ENCODE measurements at places on chromosomes 12 and 14. TPM values are rescaled to one million over a fixed set of nuclear protein-coding genes. Genes with fewer than 3 reads are reported as not detected.
A peak's percentile ranks its signal among the peaks of the same experiment; 100 is the strongest.

SYNDIG1L gene
- polyA plus RNA-seq: not detected

- no peaks in the 10 kb centered on the region for H3K36me3 ChIP-seq
- H3K27ac ChIP-seq: no peak overlapping the region
- H3K27me3 ChIP-seq: peaks cover 10% of the 10 kb centered on the region
- H3K4me1 ChIP-seq: no peaks in the 10 kb centered on the region
Measured at GRCh38 chr12:4202487-4202886, 71.1 kb upstream of the CCND2 start.

- H3K27me3 ChIP-seq: no peaks in the 10 kb centered on the region
- no peak for DNase-seq
- H3K27ac ChIP-seq: no peak overlapping the region
Measured at GRCh38 chr12:52197371-52198231, 5.8 kb upstream of the KRT80 start.

GRCh38 chr14:62445570-62445969 is 599.7 kb downstream of the KCNH5 start:
- no peaks in the 10 kb centered on the region for H3K27me3 ChIP-seq
- H3K27ac ChIP-seq: no peak overlapping the region
- no peak for DNase-seq
- no peak overlapping the region for H3K4me3 ChIP-seq

KRT71 gene
- polyA plus RNA-seq: not detected

GRCh38 chr12:87879141-87879540 is 150.1 kb downstream of the C12orf50 start:
- DNase-seq: no peak
- H3K27ac ChIP-seq: no peak overlapping the region
- H3K4me3 ChIP-seq: no peak overlapping the region
- no peaks in the 10 kb centered on the region for H3K27me3 ChIP-seq

DNA sequence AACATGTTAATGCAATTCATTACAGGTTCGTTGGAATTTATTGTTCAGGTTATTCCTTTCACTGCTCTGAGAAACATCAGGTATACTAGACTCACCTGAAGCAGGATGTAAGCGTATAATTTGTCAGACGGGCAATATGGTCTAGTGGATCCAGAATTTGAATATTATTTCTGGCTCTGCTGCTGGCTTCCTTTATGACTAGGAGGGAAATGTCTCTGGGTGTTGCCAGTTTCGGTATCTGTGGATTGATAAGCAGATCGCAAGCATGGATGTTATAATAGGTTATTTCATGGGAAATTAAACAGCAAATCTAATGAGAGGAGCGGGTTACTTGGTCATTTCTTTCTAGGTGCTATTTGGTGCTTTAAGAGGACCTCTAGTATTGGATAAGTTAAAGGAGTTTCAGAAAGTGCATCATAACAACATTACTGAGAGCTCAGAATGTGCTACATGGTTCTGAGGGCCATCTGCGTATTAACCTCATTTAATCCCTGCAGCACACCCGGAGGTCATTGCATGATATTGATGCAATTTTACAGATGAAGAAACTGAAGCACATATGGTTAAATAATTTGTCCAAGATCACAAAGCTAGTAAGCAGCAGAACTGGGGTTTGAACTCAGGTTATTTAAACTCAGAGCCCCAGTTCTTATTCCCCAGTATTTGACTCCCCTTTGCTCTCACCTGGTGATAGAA is 47.3 kb upstream of the BCAT1 start:
- no peaks in the 10 kb centered on the region for H3K36me3 ChIP-seq
- H3K4me3 ChIP-seq: no peak overlapping the region
- DNase-seq: no peak
- H3K4me1 ChIP-seq: no peaks in the 10 kb centered on the region

GSC gene
- polyA plus RNA-seq: not detected

GRCh38 chr14:56808383-56809269 is 1.7 kb downstream of the OTX2 start:
- no peaks in the 10 kb centered on the region for H3K36me3 ChIP-seq
- peaks cover 98% of the 10 kb centered on the region for H3K27me3 ChIP-seq
- H3K27ac ChIP-seq: no peak overlapping the region
- DNase-seq: peak; percentile 11

- H3K27me3 ChIP-seq: peaks cover 3% of the 10 kb centered on the region
- H3K27ac ChIP-seq: no peak overlapping the region
- peaks cover 9% of the 10 kb centered on the region for H3K4me1 ChIP-seq
- no peak overlapping the region for H3K4me3 ChIP-seq
Measured at GRCh38 chr12:130919086-130919485, 34.6 kb upstream of the ADGRD1 start.

DNA sequence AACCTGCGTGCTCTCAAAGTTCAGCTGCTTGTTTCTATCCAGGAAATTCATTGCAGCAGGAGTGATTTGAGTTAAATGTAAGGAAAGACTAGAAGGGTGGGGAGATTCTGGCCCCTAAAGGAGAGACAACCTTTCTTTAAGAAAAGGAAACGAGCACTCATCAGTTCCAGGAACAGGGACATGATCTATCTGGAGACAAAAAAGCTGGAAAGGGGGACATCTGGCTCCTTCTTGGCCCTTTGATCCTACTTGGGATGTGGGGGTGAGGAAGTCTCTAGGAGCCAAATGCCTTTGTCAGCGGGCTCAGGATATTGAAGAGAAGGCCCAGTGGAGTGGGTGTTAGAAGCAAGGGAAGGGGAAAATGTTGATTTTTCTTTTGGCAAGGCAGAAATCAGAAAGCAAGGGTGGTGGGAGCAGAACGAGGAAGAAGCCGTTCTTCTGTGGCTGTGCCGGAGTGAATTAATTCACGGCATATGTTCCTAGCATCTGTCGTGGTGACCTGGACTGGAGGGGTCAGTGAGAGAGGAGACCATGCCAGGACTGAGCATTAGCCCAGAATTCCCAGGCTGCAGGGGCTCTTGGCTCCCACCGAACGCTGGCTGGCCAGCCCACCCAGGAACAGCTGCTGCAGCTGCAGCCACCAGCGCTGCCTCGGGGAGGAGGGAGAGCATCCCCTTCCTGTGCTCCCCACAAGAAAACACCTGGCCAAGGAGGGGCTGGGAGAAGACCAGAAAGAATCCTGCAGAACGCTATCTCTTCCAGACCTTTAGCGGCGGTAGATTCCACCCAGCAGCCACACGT is 62.8 kb upstream of the GPATCH2L start:
- DNase-seq: no peak
- no peak overlapping the region for H3K4me3 ChIP-seq
- peak overlapping the region; percentile 11 for H3K27ac ChIP-seq
- no peaks in the 10 kb centered on the region for H3K36me3 ChIP-seq
- H3K4me1 ChIP-seq: peaks cover 9% of the 10 kb centered on the region

GPR65 gene
- 0.13 TPM for polyA plus RNA-seq

C3AR1 gene
- 5.9 TPM for polyA plus RNA-seq

- H3K36me3 ChIP-seq: no peaks in the 10 kb centered on the region
- H3K27me3 ChIP-seq: peaks cover 7% of the 10 kb centered on the region
- DNase-seq: peak; percentile 72
- no peak overlapping the region for H3K27ac ChIP-seq
- H3K4me1 ChIP-seq: peaks cover 3% of the 10 kb centered on the region
Measured at GRCh38 chr12:110937104-110937641, 16.8 kb upstream of the MYL2 start.

GRCh38 chr14:92490239-92490959 is 23.2 kb upstream of the RIN3 start:
- no peak for DNase-seq
- no peaks in the 10 kb centered on the region for H3K27me3 ChIP-seq
- H3K36me3 ChIP-seq: no peaks in the 10 kb centered on the region
- no peak overlapping the region for H3K27ac ChIP-seq
- no peaks in the 10 kb centered on the region for H3K4me1 ChIP-seq
- no peak overlapping the region for H3K4me3 ChIP-seq

- no peak overlapping the region for H3K27ac ChIP-seq
- H3K4me3 ChIP-seq: no peak overlapping the region
- peaks cover 3% of the 10 kb centered on the region for H3K27me3 ChIP-seq
- no peaks in the 10 kb centered on the region for H3K4me1 ChIP-seq
- H3K36me3 ChIP-seq: no peaks in the 10 kb centered on the region
Measured at GRCh38 chr14:94751956-94752355, 18.0 kb downstream of the GSC start.

SLC25A47 gene
- polyA plus RNA-seq: 1.8 TPM

GRCh38 chr14:95675486-95675885 is 10.7 kb upstream of the TCL1B start:
- no peaks in the 10 kb centered on the region for H3K36me3 ChIP-seq
- no peak for DNase-seq
- H3K27me3 ChIP-seq: peaks cover 6% of the 10 kb centered on the region

- no peaks in the 10 kb centered on the region for H3K36me3 ChIP-seq
- no peak for DNase-seq
- H3K4me3 ChIP-seq: no peak overlapping the region
- no peaks in the 10 kb centered on the region for H3K4me1 ChIP-seq
- H3K27ac ChIP-seq: no peak overlapping the region
- no peaks in the 10 kb centered on the region for H3K27me3 ChIP-seq
Measured at GRCh38 chr12:91913124-91913523, 232.5 kb downstream of the BTG1 start.

- H3K4me3 ChIP-seq: no peak overlapping the region
- H3K27ac ChIP-seq: no peak overlapping the region
- no peaks in the 10 kb centered on the region for H3K36me3 ChIP-seq
- DNase-seq: no peak
- no peaks in the 10 kb centered on the region for H3K4me1 ChIP-seq
- H3K27me3 ChIP-seq: no peaks in the 10 kb centered on the region
Measured at GRCh38 chr12:25284024-25284423, 33.3 kb upstream of the KRAS start.

- DNase-seq: no peak
- H3K4me3 ChIP-seq: no peak overlapping the region
- H3K27me3 ChIP-seq: no peaks in the 10 kb centered on the region
- no peaks in the 10 kb centered on the region for H3K4me1 ChIP-seq
- no peaks in the 10 kb centered on the region for H3K36me3 ChIP-seq
Measured at GRCh38 chr12:21984375-21984774, 43.1 kb upstream of the ABCC9 start.

DNA sequence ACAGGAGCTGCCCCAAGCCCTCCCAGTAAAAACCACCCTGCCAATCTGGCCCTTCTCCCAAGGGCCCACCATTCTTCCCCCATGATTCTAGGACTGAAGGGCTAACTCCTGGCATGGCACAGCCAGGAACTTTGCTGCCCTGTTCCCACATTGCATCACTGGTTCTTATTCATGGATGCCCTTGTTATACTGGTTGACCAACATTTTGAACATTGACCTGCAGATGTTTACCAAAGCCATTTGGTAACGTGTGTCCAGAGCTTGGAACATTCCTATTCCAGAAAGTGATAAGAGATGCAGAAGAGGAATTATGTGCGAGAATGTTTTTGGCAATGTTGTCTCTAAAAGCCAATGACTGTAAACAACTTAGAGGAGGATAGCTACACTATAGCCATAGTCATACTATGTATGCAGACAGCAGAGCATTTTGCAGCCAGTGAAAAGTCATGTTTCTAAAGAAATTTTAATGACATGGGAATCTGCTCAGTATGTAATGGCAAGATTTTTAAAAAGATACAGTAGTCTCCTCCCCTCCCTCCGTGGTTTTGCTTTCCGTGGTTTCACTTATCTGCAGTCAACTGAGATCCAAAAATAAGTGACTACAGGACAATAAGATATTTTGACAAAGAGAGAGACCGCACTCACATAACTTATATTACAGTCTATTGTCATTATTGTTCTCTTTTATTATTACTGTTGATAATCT is 108.8 kb downstream of the DAAM1 start:
- H3K36me3 ChIP-seq: no peaks in the 10 kb centered on the region
- H3K4me1 ChIP-seq: peaks cover 23% of the 10 kb centered on the region
- H3K27ac ChIP-seq: no peak overlapping the region
- H3K27me3 ChIP-seq: no peaks in the 10 kb centered on the region

A2M gene
- 426 TPM for polyA plus RNA-seq

GRCh38 chr12:98741556-98742265 is 96.6 kb downstream of the APAF1 start:
- peaks cover 10% of the 10 kb centered on the region for H3K27me3 ChIP-seq
- peaks cover 10% of the 10 kb centered on the region for H3K4me1 ChIP-seq
- no peak overlapping the region for H3K27ac ChIP-seq
- no peak overlapping the region for H3K4me3 ChIP-seq

DNA sequence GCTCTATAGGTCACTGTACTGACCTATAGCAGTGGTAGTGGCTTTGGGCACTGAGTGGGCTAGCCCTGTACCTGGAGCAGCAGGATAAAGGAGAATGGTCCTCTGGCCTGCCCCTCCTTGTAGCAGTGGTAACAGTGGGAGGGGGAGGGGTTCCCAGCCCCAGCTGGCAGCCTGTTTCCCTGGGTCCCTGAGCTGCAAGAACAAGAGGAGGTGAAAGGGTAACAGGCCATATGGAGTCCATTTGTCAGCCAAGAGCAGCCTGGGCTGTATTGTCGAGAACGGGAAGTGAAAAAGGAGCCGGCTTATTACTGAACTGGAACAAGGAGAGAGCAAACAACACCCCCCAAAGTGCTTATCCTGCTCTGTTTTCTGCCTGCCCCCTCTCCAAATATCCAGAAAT is 73.8 kb upstream of the SRSF5 start:
- no peak for DNase-seq
- peak overlapping the region; percentile 91 for H3K27ac ChIP-seq
- H3K36me3 ChIP-seq: no peaks in the 10 kb centered on the region
- no peaks in the 10 kb centered on the region for H3K27me3 ChIP-seq
- no peak overlapping the region for H3K4me3 ChIP-seq
- H3K4me1 ChIP-seq: peaks cover 52% of the 10 kb centered on the region

CD163 gene
- polyA plus RNA-seq: 2.8 TPM

- no peaks in the 10 kb centered on the region for H3K4me1 ChIP-seq
- H3K27me3 ChIP-seq: no peaks in the 10 kb centered on the region
- DNase-seq: no peak
- no peak overlapping the region for H3K4me3 ChIP-seq
- H3K36me3 ChIP-seq: no peaks in the 10 kb centered on the region
- no peak overlapping the region for H3K27ac ChIP-seq
Measured at GRCh38 chr14:50704454-50705010, 36.4 kb upstream of the SAV1 start.

GRCh38 chr12:108694812-108695278 is 36.5 kb downstream of the CORO1C start:
- no peak overlapping the region for H3K4me3 ChIP-seq
- H3K27ac ChIP-seq: peak overlapping the region; percentile 75
- H3K27me3 ChIP-seq: no peaks in the 10 kb centered on the region

PTPRO gene
- not detected for polyA plus RNA-seq

ETFBKMT gene
- 2.0 TPM for polyA plus RNA-seq

DNA sequence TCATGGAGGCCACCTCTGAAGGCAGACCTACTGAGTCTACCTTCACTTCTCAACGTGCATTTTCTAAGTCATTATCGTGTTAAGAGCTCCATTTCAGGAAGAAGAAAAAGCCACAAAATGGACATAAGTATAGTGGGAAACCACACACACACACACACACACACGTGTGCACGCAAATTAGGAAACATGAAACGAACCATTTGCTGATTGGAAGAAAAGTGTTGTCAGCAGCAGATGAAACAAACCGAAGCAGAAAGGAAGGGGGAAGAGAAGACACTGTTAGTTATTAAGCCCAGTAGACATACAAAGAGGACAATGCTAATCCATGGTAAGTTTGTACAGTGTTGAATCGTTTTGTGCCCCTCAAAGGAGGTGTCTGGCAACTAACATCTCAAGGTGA is 9.9 kb upstream of the VPS33A start:
- no peaks in the 10 kb centered on the region for H3K36me3 ChIP-seq
- DNase-seq: no peak
- peaks cover 8% of the 10 kb centered on the region for H3K4me1 ChIP-seq
- no peaks in the 10 kb centered on the region for H3K27me3 ChIP-seq
- H3K27ac ChIP-seq: no peak overlapping the region
- no peak overlapping the region for H3K4me3 ChIP-seq
